ENCODE measurements at places on chromosomes 2 and 18.

GRCh38 chr2:149008381-149008780 lies 30.1 kb upstream of the LYPD6B start:
- DNase-seq, result no peak

DNA sequence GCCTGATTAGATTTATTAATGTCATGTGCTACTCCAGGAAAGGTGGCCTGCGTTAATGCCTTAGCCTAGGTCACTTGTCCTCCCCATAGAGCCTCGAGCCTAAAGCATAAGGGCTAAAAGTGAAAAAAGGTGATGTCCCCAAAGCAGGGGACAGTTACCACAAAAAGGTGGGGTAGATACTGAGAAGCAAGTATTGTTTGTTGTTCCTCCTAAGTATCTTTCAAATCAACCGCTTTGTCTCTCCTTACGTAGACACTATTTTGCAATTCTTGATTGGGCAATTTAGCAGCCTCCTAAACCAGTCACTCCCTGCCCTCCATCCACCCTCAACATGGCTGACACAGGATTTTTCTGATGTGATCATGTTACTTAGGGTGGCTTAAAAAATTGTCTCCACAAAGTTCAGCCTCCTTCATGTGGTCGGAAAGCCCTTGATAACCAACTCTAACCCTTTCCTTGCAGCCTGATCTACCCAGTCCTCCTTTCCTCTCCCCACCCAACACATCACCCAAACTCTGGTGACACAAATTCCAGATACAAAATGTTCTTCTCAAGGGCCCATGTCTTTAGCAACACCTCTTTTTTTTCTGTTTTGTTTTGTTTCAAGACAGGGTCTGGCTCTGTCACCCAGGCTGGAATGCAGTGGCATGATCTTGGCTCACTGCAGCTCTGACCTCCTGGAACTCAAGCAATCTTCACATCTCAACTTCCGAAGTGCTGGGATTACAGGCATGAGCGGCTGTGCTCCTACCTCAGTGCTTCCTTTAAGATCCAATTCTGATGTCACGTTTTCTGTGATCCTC lies 6.9 kb downstream of the INHA start:
- no peak for DNase-seq

DNA sequence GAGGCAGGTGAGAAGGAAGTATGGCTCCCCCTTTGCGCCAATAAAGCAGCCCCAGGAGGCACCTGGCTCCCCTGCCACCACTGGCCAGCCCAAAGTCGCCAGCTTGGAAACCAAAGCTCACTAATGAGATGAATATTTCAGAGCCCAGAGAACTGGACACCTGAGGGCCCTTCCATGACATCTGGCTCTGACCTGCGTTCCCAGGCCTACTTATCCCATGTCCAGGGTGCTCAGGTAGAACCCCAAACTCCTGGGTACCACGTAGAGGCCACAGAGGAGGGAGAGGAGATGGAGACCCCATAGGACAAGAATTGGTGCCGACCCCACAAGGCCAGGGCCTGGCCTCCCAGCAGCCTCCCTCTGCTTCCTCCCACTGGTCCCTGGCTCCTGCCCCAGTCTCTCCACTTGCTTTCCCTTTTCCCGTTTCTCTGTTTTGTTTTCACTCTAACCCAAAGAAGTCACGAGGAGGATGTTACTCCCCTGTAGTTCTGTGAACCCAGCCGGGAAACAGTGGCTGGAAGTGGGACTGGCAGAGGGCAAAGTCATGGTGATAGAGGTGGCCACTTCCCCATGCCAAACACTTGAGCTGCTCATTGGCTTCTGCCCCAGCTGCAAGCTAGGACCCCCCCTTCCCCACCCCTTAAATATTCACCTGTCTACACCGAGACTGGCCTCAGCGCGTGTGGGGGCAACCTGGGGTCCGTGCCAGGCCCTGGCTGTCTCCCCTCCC lies 820 bp downstream of the TMBIM1 start:
- no peak for DNase-seq

DNA sequence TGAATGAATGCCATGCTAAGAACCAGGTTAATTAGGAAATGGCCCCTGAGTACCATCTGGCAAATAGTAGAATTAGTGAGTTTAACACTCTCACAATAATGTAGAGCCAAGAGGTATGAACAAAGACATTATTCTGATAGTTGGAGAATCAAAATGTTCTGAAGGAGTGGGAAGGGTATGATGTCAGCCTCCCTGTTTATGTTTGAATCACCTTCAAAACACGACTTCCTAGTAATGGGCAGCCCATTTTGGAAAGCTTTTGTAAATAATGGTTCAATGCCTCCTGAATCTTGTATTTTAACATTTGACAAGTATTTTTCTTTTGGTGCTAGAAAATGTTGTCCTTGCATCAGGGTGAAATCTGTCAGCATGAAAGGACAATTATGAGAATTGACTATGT lies 108.3 kb downstream of the DSEL start:
- DNase-seq, result peak; percentile 28

Data from astrocyte of the spinal cord (primary cell).